Heart left ventricle (tissue), 16 donors: ENCODE measurements at places on chromosomes 12 and 14. TPM values are rescaled to one million over a fixed set of nuclear protein-coding genes. Genes with fewer than 3 reads are reported as not detected.

GRCh38 chr14:73726025-73726961 lies 12.1 kb upstream of the PNMA1 start:
- DNase-seq: no peak

GRCh38 chr14:68269136-68269927 lies 449.8 kb downstream of the RAD51B start:
- no peak for DNase-seq

DNA sequence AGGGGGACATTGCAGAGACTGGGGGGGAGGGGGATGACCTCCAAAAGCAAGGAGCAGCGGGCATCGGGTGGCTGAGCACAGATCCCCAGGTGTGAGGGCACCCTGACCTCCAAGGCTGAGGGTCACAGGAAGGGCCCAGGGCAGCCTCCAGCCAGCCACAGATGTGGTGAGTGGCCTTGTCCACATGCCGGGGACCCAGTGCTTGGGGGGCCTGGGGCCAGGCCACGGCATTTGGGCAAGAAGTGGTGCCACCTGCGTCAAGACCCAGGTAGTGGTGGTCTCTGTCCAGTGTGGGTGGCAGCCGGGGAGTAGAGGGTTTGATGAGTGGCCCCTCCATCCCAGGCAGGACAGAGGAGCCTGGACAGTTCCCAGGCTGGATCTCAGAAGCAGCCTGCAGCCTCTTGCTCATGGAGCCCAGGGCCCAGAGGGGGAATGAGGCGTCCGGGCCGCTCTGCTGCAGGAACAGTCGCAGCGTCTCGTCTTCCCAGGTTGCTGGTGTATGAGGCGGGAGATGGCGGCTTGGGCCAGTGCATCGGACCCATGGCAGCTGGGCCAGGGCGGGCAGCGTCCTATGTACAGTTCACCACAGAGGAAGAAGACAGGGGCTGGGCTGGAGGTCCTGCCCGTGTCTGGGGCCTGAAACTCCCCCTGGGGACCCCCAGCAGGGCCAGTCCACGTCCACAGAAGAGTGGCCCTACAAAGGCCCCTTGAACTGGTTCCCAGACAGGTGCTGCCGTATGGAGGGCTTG lies 33.5 kb downstream of the CCNK start:
- peak; percentile 27 for DNase-seq

DNA sequence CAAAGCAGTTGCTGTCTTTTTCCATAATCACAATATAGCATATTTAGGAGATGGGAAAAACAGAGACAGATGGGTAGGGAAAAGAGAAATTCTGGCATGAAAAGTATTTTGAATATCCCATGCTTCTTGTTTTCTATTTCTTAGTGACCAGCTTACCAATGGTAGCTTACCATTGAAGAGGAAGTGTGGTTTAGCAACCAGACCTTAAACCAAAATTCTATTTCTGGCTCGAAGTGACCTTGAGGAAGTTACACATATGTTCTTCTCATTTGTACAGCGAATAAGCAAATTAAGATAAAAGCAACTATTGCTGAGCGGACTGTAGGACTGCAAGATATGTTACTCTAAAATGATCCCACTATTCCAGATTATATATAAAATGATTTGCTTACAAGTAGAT lies 82.9 kb downstream of the FGD4 start:
- no peak for DNase-seq

GRCh38 chr14:103870144-103870876 lies 22.9 kb upstream of the PPP1R13B start:
- no peak for DNase-seq

DNA sequence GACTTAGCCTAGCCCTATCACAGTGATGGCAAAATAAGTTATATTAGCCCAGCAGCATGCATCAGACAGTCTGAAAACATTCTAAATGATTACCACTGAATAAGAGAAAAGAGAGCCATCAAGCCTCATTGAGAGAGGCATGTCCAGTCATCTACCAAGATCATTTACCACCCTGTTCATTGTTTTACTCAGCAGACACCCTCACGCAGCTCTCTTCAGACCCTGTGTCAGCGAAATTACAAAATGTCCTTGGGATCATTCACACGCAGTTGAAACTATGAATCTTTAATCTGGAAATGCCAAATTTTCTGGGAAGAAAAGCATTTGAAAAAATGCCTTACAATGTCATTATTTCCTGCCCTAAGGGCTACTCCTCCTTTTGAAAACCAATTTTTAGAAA lies 89.5 kb downstream of the PTPRO start:
- DNase-seq: no peak

DNA sequence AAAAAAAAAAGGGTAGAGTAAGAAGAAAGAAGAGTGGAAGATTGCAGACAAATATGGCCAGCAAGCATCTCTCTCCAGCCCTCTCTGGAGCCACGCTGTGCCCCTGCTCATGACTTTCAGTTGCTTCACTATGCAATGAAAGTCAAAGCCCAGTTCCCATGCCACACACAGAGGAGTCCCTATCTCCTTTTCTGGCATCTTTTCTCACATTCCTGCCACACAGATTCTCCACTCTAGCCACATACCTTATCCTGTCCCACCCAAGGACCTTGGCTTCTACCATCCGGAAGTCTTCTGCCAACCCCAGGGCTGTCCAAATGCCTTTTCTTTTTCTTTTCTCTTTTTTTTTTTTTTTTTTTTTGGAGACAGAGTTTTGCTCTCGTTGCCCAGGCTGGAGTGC lies 39.3 kb upstream of the CAPRIN2 start:
- no peak for DNase-seq

DNA sequence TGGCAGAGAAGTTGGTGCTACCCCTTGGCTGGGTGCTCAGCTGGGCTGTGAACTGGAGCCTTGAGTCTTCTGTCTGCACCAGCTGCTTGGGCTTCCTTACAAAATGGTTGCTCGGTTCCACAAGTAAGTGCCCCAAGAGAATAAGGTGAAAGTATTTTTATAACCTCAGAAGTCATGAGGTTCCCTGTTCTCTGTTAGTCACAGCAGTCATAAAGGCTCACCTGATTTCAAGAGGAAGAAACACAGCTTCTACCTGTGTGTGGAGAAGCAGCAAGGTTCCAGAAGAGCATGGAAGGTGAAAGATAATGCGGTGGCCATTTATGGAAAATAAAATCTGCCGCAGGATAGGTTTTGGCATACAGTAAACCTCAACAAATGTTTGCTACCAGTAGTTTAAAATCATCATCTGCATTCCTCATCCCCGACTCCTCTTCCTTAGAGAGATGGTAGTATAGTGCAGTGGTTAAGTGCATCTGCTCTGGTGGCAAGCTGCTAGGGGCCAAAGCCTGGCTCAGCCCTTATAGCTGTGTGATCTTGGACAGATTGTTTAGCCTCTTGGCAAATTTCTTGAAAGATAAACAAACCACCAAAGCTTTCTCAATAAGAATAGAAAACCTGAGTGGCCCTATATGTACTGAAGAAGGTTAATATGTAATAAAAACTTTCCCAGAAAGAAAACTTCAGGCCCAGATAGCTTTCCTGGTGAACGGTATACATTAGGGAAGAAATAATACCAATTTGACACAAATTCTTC lies 32.4 kb downstream of the TPCN1 start:
- DNase-seq: peak; percentile 3

DNA sequence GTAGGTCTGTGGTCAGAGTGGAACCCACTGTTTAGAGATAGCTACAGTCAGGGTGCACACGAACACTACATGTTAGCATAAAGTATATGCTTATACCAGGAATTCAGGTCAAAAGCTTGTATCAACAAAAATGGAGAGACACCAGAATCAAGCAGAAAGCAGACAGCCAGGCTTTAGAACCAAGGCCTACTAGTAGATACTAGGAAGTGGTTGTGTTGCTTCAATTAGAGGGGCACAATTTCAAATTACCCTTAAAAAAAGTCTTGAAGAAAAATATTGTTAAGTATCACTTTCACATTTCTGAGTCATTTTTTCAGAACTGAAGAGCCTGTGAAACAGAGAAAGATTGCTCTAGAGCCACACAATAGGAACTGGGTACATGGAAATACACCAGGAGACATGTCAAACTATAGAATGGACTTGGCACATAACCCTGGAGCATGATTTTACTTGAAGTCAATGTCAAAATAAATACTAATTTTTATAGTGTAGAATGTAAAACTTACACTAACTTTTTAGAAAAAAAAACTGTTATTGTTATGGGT lies 41.6 kb downstream of the LRRC9 start:
- DNase-seq: no peak

GRCh38 chr12:59084511-59085375 lies 164.4 kb upstream of the LRIG3 start:
- no peak for DNase-seq

DNA sequence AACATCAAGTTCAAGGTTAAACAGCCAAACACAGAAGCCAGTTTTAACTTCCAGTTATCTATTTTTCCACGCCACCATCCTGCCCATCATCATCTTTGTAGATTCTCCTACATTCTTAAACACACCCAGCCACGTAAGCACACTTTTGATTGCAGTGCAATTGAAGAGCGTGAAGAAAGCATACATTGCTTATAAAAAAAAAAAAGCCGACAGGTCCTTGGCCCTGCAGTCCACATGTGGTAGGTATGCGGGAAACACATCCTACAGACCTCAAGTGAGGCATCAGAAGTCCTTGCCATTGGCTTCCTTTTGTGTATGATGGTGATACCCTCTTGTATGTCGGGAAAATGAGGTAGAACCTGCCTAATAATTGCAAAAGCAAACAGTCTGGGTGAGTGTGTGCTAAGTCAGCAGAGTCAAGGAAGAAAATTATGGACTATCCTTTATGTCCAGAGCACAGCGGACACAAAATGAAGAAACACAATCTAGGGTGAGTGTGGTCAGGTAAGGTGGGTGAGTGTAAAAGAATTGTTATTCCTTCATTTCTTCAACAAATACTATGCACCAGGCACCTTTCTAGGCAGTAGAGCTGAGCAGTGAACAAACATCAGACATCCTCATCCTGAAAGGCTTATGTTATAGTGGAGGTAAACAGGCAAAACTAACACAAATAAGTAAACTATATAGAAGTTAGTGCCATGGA lies 51.5 kb downstream of the EID3 start:
- no peak for DNase-seq

GRCh38 chr12:70080566-70080965 lies 162.7 kb upstream of the CNOT2 start:
- no peak for DNase-seq

- DNase-seq: no peak
These were observed 3.6 kb downstream of the SCAF11 start for GRCh38 chr12:45986641-45987339.

DNA sequence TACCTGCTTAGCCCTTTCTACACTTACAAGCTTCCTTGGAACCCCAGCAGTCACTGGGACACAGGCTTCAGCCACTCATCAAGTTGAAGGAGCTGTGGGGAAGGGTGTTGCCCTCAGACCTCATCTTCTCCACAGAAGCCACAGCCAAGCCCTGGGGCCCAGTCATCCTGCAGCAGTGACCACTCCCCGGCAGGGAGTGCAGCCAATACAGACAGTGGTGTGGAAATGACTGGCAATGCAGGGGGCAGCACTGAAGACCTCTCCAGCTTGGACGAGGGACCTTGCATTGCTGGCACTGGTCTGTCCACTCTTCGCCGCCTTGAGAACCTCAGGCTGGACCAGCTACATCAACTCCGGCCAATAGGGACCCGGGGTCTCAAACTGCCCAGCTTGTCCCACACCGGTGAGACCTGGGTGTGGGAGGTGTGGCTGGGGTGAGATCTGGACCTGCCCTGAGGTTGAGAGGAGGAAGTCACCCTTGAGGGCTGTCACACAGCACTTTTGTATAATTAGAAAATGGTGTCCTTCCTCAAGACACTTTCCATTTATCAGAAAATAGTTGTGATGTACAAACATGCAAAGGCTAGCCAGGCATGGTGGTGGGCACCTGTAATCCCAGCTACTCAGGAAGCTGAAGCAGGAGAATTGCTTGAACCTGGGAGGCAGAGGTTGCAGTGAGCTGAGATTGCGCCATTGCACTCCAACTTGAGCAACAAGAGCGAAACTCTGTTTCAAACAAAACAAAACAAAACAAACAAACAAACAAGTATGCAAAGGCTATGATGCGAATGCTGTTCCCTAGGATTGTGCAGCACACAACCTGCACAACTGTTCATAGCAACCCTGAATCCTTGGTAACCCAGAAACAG lies 9.9 kb downstream of the GLI1 start:
- DNase-seq: no peak

DNA sequence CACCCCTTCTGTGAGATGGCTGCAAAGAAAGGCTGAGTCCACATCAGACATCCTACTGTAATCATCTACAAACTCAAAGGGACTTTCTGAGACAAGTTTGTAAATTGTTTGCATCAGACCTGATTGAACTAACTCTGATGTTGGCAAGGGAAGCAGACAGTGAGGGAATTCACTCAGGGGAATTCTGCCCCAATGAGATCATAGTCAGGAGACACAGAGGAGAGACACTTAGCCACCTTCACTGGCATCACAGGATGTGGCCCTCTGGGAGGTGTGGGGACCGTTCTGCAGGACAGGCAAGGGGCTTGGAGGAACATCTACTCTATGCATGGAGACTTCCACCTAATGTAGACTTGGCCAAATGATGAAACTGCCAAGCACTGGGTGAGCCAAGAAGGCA lies 70.7 kb upstream of the DDX11 start:
- no peak for DNase-seq

- DNase-seq: no peak
These were observed 382.2 kb downstream of the MED13L start for GRCh38 chr12:115895247-115895646.

NRDE2 gene
- 5.3 TPM for polyA plus RNA-seq

DHRS2 gene
- polyA plus RNA-seq: 0.04 TPM

SPIC gene
- polyA plus RNA-seq: not detected

DDX11 gene
- 8.0 TPM for polyA plus RNA-seq

PZP gene
- polyA plus RNA-seq: 0.12 TPM

GUCY2C gene
- 0.03 TPM for polyA plus RNA-seq
